ENCODE measurements at places on chromosomes 7 and 10.

GRCh38 chr10:37803269-37803668 is 54.1 kb downstream of the ZNF248 start:
- DNase-seq, result no peak

- no peak for DNase-seq
Observed at GRCh38 chr7:50282813-50283605, 21.5 kb upstream of the IKZF1 start.

DNA sequence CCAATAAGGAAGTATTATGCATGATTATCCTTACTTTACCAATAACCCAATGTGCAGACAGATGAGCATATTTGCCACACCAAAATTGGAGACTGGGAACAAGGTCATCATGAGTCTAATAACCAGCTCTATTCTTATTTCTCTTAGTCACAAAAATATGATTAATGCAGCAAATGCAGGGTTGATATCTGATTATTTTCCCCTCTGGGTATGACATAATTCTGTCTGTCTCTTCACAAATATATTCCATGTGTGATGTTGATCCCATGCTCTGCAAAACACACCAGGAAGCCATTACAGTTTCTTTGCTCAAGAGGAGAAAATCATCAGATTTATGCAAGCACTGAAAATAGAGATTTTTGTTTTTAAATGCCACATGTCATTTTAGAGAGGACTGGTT is 196.5 kb upstream of the DGKB start:
- no peak for DNase-seq

DNA sequence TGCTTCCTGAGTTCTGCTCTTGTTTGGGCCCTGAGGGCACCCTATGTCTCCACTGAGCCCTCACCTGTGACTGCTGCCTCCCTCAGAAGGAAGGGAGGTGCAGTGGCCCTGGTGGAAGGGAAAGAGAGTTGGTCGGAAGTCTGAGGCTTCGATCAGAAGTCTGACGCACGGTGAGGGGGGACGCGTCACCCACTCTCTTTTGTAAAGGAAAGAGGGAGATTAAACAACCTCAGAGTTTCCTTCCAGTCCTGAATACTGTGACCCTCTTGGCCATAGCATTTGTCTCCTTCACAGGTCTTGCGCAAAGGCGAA is 31.4 kb upstream of the TRIM8 start:
- DNase-seq, result peak; percentile 34

GRCh38 chr10:34613491-34613890 is 201.6 kb downstream of the PARD3 start:
- DNase-seq, result no peak

- DNase-seq, result no peak
Observed at GRCh38 chr7:64870656-64871055, 32.4 kb upstream of the ZNF273 start.

- DNase-seq, result no peak
Observed at GRCh38 chr10:107800061-107800460, 635.6 kb upstream of the SORCS1 start.

- no peak for DNase-seq
Observed at GRCh38 chr7:48130658-48131108, 40.6 kb upstream of the ABCA13 start.

GRCh38 chr7:78970440-78970916 is 483.0 kb downstream of the MAGI2 start:
- no peak for DNase-seq

DNA sequence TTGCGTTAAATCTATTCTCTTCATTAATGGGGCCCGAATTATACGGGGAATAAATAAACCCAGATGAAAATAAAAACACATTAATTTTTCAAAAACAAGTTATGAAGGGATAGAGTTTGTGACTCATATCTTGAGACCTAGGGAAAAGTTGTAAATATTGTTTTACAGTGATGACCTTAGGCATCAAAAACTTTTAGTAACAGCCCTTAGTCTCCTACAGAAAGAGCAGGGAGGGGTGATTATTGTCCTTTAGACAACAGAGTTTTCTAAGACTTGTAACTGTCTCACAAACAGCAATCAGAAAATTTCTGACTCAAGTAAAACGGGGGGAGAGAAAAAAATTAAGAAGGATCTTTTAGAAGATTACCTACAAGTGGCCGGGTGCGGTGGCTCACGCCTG is 102.7 kb downstream of the COL28A1 start:
- no peak for DNase-seq

DNA sequence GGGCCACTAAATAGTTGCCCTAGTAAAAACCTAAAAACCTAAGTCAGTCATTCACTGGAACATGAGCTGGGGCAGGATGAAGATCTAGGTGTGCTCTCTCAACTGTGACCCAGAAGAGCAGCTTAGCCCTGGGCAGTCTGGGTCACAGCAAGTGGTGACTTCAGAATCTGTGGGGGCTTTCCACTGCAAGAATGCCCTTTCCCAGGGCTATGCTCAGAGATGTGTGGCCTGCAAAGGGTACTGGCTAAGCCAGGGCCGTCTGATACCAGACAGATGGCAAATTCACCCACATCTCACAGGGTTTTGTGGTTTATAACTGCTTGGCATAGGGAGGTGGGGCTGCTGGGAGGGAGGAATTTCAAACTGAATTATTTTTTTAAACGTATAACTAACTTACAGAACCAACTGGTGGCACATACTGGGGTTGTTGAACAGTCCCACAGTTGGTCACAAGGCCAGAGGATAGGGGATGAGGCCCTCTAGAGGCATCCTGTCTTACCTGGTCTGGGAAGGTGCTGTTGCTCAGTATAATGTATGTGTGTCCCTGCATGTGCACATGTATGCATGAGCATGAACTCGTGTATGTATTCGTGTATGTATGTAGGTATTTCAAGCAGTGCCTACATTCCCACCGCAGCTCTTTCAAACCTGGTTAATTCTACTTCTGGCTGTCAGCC is 63.2 kb downstream of the PRPF18 start:
- DNase-seq, result no peak

- no peak for DNase-seq
Observed at GRCh38 chr10:73914036-73914435, 3.1 kb downstream of the PLAU start.
